ENCODE measurements at places on chromosomes 1 and 21. TPM values are rescaled to one million over a fixed set of nuclear protein-coding genes. Genes with fewer than 3 reads are reported as not detected.

Gene IGSF9
- 4.1 TPM for total RNA-seq

DNA sequence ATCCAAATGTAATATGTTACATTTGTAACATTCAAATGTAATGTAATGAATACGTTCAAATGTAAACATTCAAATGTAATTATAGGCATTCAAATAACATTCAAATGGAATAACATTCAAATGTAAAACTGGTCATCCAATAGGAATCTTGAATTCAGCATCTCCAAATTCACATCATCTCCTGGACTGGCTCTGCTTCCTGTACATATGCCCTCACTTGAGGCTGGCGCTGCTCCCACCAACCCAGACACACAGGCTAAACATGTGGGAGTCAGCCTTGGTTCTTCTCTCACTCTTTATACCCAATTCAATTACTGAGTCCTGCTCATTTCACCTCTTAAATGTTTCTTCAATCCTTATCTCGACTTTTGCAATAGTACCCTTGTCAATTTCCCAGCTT lies 6.9 kb downstream of the EBNA1BP2 start:
- no peaks in the 10 kb centered on the region for H3K27me3 ChIP-seq
- H3K4me3 ChIP-seq, result no peak overlapping the region
- no peak for DNase-seq

Gene CRABP2
- total RNA-seq, result 900 TPM

GRCh38 chr1:43832255-43832654 lies 101.3 kb upstream of the ARTN start:
- no peaks in the 10 kb centered on the region for H3K36me3 ChIP-seq
- no peak overlapping the region for H3K4me3 ChIP-seq
- peaks cover 11% of the 10 kb centered on the region for H3K4me1 ChIP-seq
- H3K27me3 ChIP-seq, result no peaks in the 10 kb centered on the region
